H54 (cell line): ENCODE measurements at places on chromosomes 2 and 18.

DNA sequence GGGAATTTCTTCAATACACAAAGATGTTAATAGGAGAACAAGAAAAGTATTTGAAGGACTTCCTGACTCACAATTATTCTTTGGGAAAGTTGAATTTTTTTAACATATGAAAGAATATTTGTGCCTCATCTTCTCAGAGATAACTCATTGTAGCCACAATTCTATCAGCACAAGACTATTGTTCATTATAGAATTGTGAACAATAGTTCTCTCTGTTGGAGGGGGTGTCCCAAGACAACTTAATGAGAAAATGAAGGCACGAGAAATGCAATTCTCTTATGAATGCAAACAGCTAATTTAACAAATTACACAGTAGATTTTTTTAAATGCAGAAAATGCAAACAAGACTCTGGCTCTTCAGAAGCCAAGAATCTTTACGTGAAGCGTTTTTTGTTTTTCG lies 157.0 kb downstream of the BARD1 start:
- no peak for DNase-seq

GRCh38 chr2:121436918-121437317 lies 93.8 kb upstream of the RNU4ATAC start:
- no peak for DNase-seq

GRCh38 chr2:112688086-112688880 lies 32.5 kb upstream of the NT5DC4 start:
- DNase-seq: peak; percentile 44

DNA sequence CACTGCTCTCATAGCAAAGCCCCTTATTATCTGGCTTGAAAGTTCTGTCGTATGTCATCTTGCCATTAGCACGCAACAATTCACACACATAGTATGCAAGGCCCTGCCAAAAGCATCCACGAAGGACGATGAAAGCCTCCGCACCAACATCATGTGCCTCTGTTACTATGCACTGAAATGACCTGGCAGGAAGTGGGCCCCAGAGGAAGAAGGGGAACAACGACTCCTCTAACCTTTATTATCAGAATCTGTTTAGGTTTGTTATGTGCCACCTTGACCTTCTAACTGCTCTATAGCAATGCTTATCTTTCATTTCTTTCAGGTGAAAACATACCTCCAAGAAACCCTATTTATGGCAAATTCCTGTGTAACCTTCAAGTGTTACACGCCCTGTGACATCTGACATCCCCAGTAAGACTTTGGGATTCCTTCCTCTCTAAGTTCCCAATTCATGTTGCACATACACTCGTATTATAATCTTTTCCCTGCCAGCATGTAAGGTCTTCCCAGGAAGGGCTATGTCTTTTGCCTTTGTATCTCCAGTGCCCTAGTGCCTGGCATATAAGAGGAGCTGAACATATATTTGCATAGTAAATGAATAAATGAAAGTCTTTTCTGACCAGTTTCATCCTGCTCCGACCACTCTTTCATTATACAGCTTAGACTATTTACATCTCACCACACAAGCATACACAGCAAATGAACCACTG lies 7.0 kb upstream of the NDUFV2 start:
- DNase-seq: no peak
